ENCODE measurements at places on chromosomes 4 and X.
A peak's percentile ranks its signal among the peaks of the same experiment; 100 is the strongest.

DNA sequence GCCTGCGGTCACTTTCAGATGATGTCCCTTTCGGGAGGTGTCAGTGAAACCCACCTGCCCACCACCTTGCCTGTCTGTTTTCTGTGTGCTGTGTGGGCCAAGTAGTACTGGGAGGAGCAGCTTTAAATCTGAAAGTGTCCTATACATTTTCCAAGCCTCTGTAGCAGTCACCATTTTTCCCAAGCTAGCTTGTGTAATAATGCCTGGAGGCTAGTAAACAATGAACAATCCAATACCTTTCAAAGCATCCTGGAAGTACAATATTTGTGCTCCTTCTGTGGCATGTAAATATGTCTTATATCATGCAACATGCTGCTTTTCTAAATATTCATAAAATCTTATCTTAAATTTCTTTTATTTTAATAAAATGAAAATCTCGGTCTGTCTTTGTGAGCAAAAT, 111.6 kb upstream of the C1GALT1C1 start:
- no peak for DNase-seq

DNA sequence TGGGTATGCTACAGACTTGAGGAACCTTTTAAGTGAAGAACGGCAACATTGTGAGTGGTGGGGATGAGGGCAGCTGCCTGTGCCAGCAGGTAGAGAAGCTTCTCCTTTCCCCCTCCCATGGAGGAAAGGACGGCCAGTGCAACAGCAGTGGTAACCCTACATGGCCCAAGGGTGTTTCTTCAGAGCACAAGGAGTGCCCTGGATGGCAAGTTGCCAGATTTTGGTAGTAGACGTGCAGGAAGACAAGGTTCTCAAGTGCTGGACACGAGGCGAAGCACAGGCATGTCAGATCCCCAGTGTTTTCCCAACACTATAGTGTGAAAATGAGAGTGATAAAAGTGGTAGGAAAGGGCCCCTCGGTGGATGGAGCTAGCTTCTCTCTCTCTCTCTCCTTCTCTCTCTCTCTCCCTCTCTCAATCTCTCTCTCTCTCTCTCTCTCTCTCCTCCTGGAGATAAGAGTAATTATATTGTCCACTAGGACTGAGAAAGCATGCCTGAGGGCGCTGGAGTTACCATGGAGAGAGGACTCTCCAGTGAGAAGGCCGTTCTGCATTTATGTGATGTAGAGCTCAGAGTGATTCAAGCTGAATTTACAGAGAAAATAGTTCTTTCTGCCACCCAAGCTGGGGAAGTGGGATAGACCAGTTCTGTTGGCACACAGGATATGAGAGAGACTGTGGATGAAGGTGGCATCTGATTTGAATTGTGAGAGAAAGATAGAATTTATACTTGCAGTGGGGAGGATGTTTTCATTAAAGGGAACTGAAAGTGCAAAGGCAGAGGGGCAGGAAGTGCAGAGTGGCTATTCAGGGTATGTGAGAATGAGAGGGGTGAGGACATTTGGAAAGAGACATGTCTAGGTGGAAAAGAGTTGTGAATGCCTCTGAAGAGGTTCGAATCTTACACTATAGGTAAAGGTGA, 25.7 kb upstream of the TRPC3 start:
- DNase-seq = peak; percentile 61

- no peak for DNase-seq
Measured at GRCh38 chr4:144808034-144808433, 162.1 kb downstream of the HHIP start.

DNA sequence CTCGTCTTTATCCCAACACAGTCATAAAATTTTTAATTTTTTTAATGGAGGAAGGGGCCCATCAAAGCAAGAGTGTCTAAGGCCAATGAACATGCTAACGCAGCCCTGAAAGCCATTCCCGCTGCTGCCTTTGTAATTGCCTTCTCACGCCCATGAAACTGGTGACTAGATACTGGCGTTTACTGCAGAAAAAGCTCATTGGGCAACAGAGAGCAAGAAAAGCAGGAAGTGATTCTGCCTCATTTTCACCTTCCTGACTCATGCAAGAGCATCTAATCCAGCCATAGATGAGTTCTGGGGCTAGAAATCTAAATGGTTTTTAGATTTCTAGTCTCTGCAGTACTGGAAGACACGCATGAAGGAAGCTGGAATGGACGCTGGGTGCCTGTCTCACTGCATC, 72.5 kb downstream of the ANXA3 start:
- no peak for DNase-seq

GRCh38 chr4:74738464-74739143, 55.7 kb downstream of the BTC start:
- no peak for DNase-seq

GRCh38 chrX:116284400-116284799, 113.9 kb downstream of the AGTR2 start:
- DNase-seq = no peak

DNA sequence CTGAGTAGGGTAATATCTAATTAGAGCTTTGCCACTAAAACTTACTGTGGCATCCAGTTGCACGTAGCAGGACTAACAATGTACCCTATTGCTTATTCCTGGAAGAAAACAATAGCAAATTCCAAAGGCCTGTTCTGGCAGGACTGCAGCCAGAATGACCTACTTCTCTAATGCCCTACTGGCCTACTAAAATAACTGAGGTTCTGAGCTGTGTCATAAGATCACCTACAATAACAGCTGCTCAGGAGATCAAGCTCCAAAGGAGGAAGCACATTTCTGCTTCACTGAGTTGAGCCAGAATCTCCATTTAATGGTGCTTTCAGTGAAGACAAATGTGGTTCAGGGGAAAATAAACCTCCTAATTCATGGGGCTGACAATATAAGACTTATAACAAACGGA, 42.2 kb upstream of the CXCL8 start:
- DNase-seq = no peak

- no peak for DNase-seq
Measured at GRCh38 chr4:169054879-169055278, 44.8 kb upstream of the CBR4 start.

DNA sequence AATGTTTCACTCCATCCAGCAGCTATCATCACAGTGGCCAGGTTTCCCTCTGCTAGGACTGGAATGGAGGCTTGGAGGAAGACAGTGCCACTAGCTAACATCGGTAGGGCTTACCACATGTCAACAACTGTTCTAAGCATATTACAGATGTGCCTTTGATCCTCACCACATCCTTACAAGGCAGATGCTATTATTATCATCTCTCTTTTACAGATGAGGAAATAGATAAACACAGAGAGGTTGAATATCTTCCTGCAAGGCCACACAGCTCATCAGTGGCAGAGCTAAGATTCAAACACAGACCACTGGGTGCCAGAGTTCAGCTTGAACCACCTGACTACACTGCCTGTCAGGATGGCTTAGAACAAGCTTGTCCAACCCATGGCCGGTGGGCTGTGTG, 47.4 kb downstream of the MAMLD1 start:
- DNase-seq = no peak

- DNase-seq = no peak
Measured at GRCh38 chrX:31057691-31058090, 14.2 kb downstream of the FTHL17 start.

DNA sequence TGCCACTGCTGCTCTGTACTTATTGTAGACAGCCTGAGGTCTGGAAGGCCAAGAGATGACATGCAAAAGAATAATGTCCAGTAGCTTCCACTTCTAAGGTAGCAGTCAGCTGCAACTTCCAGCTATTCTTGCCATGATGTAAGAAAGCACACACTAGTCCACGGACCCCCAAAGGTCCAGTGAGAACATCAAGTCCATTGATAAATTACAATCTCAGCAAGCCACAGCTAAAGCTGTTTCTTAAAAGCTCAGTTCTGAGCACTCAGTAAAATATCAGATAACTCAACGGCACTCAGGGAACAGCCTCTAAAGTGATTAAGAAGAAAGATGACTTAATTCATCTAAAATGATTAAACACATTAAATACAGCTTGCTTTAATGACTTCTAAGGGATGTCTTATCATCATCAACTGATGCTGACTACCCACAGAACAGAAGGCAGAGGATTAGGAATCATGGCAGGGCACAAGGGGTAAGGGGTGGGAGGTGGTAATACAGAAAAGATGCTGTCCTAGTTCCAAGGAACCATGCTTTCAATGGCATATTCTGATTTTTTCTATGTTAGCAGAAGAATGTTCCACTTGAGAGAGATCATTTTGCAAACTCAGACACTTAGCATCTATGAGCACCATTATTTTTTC, 99.1 kb upstream of the CBR4 start:
- DNase-seq = no peak

- no peak for DNase-seq
Measured at GRCh38 chr4:31290836-31291235, 570.7 kb downstream of the PCDH7 start.

DNA sequence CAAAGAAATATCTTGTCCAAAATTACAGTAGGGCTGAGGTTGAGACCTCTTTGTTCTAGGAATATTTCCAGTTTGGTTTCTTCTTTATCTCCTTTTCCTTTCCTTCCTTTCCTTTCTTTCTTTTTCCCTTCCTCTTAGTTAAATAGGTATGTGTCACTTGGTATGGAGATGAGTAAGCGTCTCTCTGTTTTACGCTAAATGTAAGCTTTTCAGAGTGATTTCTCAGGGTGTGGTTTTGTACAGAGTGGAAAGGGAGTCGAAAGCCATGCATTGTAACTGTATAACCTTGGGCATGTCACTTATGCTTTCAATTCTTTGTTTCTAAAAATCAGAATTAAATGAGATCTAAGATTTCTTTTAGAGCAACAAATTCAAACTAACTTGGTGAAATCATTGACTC, 54.8 kb downstream of the TLL1 start:
- no peak for DNase-seq

DNA sequence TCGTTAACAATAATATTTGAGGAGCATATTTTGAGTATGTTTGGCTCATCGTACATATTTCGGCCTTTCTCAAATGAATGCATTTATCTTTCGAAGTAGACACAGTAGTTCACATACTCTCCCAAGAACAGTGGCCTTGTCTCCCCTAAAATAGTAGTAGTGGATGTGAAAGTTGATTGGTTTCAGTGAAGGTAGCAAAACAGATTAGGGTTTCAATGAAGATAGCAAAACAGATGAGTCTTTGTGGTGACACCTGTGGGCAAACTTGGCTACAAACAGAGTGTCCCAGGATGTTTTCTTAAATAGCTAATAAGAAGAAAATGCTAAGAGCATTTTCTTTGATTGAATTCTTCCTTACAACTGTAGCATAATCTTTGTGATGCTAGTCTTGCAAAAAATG, 67.0 kb downstream of the USP9X start:
- DNase-seq = no peak

GRCh38 chrX:128616933-128617332, 564.7 kb upstream of the ACTRT1 start:
- no peak for DNase-seq

DNA sequence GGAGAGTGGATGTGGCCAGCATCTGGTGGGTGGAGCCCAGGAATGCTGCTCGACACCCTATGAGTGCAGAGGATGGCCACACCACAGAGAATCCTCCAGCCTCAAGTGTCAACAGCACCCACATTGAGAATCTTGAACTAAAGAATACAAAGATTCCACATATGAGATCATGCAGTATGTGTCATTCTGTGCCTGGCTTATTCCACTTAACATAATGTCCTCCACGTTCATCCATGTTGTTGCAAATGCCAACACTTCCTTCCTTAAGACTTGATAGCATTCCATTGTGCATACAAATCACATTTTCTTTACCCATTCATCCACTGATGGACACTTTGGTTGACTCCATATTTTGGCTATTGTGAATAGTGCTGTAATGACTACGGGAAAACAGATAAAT, 145.8 kb downstream of the PRKX start:
- DNase-seq = no peak

GRCh38 chr4:26288355-26288909, 32.4 kb upstream of the RBPJ start:
- DNase-seq = no peak

DNA sequence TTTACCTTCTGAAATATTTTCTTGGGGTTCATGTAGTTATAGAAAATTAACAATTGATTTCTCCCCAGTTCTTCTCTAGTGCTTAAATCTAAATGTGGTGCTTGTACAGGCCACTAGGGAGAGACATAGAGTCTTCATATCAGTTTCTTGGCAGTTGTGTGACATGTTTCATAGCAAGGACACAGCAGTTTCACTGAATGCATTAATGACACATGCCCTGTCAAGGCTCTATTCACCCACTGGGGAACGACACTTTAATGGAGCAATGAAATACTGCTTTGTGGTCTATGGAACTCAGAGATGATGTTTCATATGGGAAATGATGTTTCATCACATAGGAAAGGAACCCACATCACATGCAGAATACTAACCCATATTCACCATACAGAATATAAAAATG, 2.8 kb downstream of the VEGFC start:
- DNase-seq = peak; percentile 18

- no peak for DNase-seq
Measured at GRCh38 chrX:134023851-134024281, 38.5 kb upstream of the GPC3 start.

GRCh38 chr4:48193921-48194468, 59.9 kb upstream of the TXK start:
- no peak for DNase-seq

- no peak for DNase-seq
Measured at GRCh38 chrX:34918091-34918736, 24.4 kb upstream of the FAM47B start.

DNA sequence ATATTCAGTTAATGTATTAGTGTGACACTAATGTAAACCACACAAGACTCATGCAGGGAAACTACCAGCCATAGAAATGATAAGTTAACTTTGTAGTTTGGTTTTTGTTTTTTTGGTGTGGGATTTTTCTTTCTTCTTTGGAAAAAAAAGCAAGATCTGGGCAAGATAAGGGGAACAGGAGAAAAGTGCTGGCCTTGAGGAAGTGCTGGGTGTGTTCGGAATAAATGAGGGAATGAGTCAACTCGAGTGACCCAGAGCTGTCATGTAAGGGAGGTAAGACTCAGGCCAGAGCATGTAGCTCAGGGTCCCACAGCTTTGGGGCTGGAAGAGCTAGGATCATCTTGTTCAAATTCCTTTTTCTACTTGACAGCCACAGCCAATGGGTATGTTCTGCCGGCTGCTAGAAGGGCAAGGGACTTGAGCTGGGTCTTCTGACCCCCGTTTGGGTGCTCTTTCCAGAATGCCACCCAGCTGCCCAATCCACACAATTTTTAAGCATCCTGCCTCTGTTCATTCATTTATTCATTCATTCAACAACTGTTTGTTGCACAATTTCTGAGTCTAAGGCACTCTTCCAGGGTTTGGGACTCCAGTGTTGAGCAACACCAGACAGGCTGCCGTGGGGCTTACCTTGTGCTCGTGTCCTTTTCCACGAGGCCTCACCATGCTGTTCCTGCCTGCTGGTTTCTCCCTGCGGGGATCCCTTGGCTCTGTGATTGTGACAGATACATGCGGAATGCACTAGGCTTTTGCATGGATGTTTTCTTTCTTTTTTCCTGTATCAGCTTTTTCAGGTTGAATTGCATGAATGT, 54.5 kb downstream of the CLDN34 start:
- DNase-seq = no peak

- no peak for DNase-seq
Measured at GRCh38 chr4:24197955-24198354, 308.1 kb upstream of the PPARGC1A start.

- peak; percentile 2 for DNase-seq
Measured at GRCh38 chrX:108270280-108270679, 167.9 kb downstream of the COL4A6 start.

- DNase-seq = no peak
Measured at GRCh38 chr4:53841711-53842110, 222.7 kb downstream of the CHIC2 start.

All from NCI-H1417 (cell line).